Common myeloid progenitor, CD34-positive (primary cell): ENCODE measurements at places on chromosomes 3 and 15.

- no peak for DNase-seq
- H3K36me3 ChIP-seq = peaks cover 6% of the 10 kb centered on the region
- no peak overlapping the region for H3K4me3 ChIP-seq
- no peak overlapping the region for H3K27ac ChIP-seq
Measured at GRCh38 chr3:33034601-33035000, 62.3 kb downstream of the GLB1 start.

- no peak overlapping the region for H3K4me3 ChIP-seq
- DNase-seq = no peak
- H3K27me3 ChIP-seq = no peaks in the 10 kb centered on the region
- H3K4me1 ChIP-seq = peaks cover 65% of the 10 kb centered on the region
Measured at GRCh38 chr15:70142072-70142321, 44.3 kb upstream of the TLE3 start.

DNA sequence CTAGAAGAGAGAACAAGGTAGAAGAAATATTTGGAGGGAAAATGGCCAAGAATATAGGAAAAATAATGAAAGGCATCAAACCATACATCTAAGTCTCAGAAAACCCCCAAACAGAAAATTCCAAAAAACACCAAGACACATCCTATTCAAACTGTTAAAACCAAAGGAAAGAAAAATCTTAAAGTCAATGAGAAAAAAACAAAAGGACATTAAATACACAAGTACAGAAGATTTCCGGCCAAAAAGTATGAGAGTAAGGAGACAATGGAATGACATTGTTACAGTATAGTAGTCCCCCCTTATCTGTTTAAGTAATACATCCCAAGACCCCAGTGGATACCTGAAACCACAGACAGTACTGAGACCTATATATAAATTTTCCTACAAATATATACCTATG, 18.8 kb downstream of the CLASP2 start:
- no peak for DNase-seq
- no peaks in the 10 kb centered on the region for H3K27me3 ChIP-seq

DNA sequence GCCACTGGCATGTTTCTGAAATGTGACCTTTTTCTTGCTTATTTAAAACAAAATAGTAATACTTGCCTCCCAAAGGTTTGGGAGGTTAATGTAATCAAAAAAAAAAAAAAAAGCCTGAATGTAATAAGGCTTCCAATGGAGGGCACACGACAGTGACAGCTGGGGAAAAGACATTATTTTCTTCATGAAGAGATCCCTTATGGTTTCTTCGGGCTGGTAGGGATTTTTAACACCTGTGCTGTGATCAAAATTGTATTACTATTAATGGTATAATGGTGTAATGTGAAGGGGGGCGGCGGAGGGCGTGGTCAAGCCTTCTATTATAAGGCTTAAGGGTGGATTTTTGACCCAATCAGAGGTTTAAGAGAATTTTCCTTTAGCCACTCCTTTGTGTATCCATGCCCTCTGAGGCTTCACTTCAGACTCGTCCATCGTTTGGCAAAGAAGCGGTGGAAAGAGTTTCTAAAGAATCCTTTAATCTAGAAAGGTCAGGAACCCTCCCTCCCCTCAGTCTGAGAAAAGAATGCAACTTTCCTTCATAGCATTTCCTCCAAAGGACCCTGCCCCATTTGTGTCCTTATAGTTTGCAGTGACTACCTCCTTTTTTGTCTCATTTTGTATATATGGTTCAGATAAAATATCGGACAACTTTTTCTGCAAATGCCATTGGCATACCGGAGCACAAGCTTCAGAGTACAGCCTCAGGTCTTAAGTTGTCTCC, 89.5 kb upstream of the CHD2 start:
- DNase-seq = no peak
- peak overlapping the region; percentile 96 for H3K27ac ChIP-seq
- H3K27me3 ChIP-seq = no peaks in the 10 kb centered on the region
- peaks cover 29% of the 10 kb centered on the region for H3K4me1 ChIP-seq

- no peak for DNase-seq
- no peak overlapping the region for H3K4me3 ChIP-seq
Measured at GRCh38 chr15:80832686-80833085, 53.5 kb downstream of the CEMIP start.

DNA sequence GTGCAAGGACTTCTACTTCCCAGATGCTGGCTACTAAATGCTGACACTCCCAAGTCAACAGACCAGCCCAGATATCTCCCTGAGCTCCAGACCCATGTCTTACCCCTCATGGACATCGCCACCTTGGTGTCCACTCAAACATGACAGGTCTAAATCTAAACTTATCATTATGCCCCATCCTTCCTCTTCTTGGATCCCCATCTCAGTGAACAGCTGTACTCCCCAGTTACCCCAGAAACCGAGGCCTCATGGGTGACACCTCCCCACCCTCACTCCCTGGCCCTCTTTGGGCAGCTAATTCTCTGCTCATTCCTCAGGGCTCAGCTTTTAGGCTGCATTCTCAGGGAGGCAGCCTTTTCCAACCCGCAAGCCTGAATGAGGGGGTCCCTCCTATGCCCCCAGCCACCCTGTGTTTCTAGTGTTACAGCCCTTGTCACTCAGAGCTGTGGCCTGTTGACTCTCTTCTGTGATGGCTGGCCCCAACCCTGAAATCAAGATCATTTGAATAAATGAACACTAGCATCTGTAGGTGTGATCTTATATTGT, 5.4 kb downstream of the EHD4 start:
- no peak overlapping the region for H3K4me3 ChIP-seq
- no peak overlapping the region for H3K27ac ChIP-seq
- DNase-seq = no peak
- H3K36me3 ChIP-seq = no peaks in the 10 kb centered on the region
- H3K4me1 ChIP-seq = peaks cover 38% of the 10 kb centered on the region

DNA sequence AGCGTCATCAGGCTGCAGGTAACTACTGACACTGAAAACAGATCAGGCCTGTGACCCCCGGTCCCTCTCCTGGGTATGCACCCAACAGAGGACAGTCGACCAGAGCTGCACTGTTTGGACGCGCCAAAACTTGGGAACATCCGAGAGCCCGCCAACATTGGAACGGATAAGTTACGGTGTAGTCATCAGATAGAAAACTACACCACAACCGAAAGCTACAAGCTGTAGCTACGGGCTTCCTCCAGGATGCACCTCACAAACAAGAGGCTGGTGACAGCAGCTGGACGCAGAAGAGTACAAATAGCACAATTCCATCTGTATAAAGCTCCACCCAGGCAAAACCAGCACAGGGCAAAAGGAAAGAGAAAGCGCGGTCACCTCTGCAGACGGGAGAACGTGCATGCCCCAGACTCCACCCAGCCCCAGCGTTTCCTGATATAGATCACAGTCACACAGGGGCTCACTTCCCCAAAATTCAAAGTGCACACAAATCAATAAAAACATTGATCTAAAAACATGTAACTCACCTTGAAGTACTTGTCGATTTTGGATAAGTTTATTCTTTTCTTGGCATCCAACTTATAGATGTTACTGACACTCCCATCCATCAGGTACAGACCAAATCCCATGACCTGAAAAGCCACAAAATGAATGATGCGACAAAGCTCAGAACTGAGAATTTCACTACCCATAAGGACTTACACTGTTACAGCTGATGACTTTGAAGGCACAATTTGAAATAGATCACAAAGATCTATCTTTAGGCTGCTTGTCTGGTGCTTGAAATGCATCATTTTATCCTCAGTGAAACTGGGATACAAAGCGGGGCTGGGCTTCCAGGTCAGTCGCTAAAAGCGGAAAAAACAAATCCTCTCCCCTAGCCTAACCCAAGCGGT, 43.3 kb downstream of the CYFIP1 start:
- no peak for DNase-seq
- no peaks in the 10 kb centered on the region for H3K4me1 ChIP-seq
- no peaks in the 10 kb centered on the region for H3K27me3 ChIP-seq
- peaks cover 31% of the 10 kb centered on the region for H3K36me3 ChIP-seq

DNA sequence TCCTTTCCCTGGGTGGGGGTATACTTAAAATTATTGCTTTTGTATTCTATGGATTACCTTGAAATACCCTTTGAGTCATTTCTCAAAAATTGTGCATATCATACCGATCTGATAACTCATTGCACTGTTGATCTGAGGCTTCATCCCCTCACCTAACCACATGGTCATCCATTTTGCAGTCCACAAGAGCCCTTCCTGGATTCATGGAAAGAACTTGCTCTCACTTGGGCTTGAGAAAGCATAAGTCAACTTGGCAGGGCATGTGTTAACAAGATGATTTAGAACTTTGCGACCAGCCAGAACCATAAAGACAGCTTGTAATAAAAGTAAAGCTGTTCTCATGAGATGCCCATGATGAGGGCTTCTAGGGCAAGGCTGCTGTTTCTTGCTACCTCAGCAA, 22.2 kb downstream of the MME start:
- no peaks in the 10 kb centered on the region for H3K27me3 ChIP-seq
- DNase-seq = no peak
- H3K4me1 ChIP-seq = no peaks in the 10 kb centered on the region
- H3K4me3 ChIP-seq = no peak overlapping the region
- H3K27ac ChIP-seq = no peak overlapping the region

GRCh38 chr3:58307639-58308215, 1.4 kb downstream of the HTD2 start:
- peaks cover 3% of the 10 kb centered on the region for H3K4me1 ChIP-seq
- peak overlapping the region; percentile 92 for H3K4me3 ChIP-seq
- DNase-seq = peak; percentile 91
- peaks cover 31% of the 10 kb centered on the region for H3K36me3 ChIP-seq
- no peaks in the 10 kb centered on the region for H3K27me3 ChIP-seq

GRCh38 chr15:59738676-59739075, 49.6 kb upstream of the BNIP2 start:
- no peak overlapping the region for H3K4me3 ChIP-seq
- H3K27ac ChIP-seq = no peak overlapping the region
- H3K36me3 ChIP-seq = no peaks in the 10 kb centered on the region
- peaks cover 2% of the 10 kb centered on the region for H3K27me3 ChIP-seq
- no peak for DNase-seq

GRCh38 chr15:71103102-71103676, 12.1 kb upstream of the THSD4 start:
- H3K27me3 ChIP-seq = peaks cover 2% of the 10 kb centered on the region
- H3K4me3 ChIP-seq = no peak overlapping the region
- no peaks in the 10 kb centered on the region for H3K36me3 ChIP-seq

- no peaks in the 10 kb centered on the region for H3K27me3 ChIP-seq
- H3K4me1 ChIP-seq = no peaks in the 10 kb centered on the region
- H3K4me3 ChIP-seq = no peak overlapping the region
- no peak for DNase-seq
- H3K36me3 ChIP-seq = no peaks in the 10 kb centered on the region
Measured at GRCh38 chr15:87730706-87731105, 525.8 kb downstream of the NTRK3 start.

GRCh38 chr3:101204246-101204645, 116.1 kb downstream of the IMPG2 start:
- no peak overlapping the region for H3K4me3 ChIP-seq
- no peaks in the 10 kb centered on the region for H3K27me3 ChIP-seq
- peaks cover 5% of the 10 kb centered on the region for H3K4me1 ChIP-seq
- no peaks in the 10 kb centered on the region for H3K36me3 ChIP-seq
- DNase-seq = no peak
